ENCODE measurements at places on chromosomes 5 and 9.

DNA sequence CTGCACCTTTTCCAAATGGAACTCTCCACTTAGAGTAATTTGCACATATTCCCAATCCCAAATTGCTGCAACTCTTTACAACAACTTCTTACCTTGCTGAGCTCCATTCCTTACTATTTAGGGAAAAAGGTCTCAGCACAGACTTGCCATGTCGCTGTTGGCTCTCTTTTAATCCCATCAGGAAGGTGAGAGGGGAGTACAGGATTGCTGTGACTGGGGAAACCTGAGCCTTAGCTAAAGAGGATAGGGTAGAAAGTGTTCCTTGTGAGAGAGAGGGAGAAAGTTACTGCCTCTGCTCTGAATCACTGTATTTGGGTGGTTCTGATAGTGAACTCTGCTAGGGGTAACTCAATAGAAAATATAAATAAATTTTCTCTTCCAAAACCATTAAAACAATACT is 43.7 kb upstream of the GABRA1 start:
- DNase-seq: no peak

DNA sequence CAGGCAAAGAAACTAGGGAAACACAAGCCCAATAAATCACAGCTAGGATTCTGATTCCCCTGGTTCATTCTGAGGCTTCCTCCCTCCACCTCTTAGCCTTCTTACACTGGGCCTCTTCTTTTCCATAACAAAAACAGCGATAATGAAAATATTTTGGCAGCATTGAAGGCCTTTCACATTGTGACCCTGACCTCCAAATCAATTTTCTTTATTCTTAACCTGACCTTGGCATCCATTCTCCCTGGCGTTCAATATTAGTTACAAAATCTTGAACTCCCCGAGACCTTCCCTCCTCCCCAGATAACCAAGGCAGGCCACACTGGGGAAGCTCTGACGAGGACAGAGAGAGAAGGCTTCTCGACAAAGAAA is 399.9 kb downstream of the ZSWIM6 start:
- no peak for DNase-seq

DNA sequence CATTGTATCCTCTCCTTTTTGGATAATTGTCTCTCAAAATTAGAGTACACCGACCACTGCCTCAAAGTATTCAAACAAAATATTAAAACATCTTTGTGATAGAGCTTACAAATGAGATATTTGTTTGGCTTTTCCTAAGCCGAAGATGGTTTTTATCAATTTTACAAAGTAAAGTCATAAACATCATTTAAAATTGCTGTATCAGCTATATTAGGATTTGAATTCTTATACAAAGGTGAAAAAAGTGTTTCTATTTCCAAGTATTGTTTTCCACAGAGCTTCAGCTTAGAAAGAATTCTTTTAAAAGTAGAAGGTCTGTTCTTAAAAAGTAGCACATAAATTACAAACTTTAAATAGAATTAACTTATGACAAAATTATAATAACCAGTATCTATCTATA is 116.6 kb upstream of the IFNE start:
- no peak for DNase-seq

DNA sequence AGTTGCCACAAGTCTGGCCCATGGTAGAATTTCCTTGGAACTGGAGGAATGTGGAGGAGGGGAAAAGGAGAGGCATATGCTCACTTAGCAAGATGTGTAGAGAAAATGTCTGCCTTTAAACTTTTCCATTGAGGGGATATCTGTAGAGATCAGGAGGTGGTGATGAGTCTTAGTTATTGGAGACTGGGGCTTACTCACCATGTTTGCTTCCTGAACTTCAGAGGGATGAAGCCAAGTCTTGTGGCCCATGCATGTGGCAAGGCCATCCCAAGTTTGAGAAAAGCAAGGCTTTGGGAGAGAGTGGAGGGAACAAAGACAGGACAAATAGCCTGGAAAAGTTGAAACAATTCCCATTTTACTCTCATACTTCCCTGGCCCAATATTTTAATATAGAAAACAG is 124.5 kb downstream of the GDNF start:
- no peak for DNase-seq

DNA sequence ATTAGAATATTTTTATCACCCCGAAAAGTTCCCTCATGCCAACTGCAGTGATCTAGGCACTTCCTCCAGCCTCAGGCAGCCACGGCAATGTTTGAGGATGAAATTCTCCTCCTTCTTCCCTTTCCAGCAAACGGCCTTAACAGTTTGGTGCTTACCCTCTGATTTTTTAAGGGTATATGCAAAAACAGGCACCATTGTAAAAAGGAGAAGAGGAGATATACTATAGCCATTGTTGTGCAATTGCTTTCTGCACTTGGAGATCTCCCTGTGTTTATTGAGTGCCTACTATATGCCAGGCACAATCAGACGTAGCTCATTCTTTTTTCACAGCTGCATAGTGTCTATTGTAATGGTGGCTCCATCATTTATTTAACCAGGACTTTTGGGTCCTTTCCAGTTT is 29.4 kb downstream of the GSN start:
- DNase-seq: no peak

DNA sequence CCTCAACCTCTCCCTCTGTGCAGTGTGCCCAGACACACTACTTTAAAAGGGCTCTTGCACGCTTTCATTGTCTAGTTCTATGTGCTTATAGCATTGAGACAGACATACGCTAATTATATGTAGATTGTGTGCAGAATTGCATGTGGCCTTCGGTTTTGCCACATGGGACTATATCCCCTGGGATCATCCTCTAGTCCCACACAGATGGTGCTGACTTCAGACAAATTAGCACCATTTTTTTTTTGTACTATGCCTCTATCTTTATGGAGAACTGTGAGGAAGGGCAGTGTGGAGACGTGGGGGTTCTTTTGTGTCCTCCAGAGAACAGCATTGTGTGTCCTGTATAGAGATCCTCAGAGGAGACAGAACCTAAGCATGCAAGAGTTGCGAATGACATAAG is 29.3 kb downstream of the PAPPA start:
- no peak for DNase-seq

DNA sequence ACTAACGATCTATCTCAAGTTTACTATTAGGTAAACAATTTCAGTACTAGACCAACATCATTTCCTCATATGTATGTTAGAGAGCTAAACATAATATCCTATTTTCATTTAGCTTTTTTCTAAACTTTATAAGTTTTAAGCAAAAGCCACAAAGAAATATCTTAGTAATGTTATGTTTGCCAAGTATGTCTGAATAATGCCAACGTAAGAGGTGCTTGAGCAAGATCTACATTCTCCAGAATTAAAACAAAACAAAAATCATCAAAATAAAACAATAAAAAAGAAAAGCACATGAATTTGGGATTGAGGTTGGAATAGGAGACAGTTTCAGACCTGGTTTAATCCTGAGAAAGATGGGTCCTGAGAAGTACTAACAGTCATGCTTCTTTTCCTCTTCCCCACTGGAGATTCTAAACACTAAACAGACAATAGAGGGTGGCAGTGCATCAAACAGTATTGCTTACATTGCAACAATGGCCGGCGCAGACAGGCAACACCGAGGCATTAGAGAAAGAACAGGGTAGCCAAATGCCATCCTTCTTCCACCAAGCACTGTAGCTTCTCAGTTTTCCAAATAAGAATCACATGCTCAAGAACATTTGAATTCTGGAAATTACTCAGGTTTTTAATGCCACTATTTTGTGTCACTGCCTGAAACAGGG is 33.6 kb downstream of the CSNK1A1 start:
- DNase-seq: peak; percentile 33

GRCh38 chr5:35854248-35854647 is 2.4 kb upstream of the IL7R start:
- no peak for DNase-seq

- DNase-seq: no peak
Observed at GRCh38 chr5:60395712-60396329, 304.1 kb downstream of the DEPDC1B start.

DNA sequence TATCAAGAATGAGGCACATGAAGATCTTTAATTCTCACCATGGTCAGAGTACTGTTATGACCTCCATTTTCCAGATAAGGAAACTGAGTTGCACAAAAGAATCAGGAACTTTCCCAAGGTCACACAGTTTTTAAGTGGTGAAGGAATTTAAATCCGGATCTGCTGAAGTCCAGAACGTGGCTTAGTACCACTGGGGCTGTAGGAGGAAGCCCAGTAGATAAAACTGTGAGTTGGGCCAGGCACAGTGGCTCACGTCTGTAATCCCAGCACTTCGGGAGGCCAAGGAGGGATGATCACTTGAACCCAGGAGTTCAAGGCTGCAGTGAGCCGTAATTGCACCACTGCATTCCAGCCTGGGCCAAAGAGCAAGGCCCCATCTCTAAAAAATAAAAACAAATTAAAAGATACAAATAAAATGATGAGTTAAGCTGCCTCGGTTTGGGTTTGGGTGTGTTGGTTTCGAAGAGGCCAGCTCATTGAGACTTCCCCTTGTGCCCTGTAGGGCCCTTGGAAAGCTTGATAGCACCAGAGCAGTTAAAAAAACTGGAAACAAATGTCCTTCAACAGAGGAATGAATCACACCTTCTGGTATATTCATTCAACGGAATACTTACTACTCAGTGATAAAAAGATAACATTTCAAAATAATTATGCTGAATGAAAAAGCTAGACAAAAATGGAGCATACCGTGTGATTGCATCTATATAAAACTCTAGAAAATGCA is 20.1 kb downstream of the ATOX1 start:
- no peak for DNase-seq

GRCh38 chr5:79878721-79879336 is 112.2 kb downstream of the MTX3 start:
- DNase-seq: no peak

- no peak for DNase-seq
Observed at GRCh38 chr5:68960456-68960855, 133.4 kb upstream of the SLC30A5 start.

DNA sequence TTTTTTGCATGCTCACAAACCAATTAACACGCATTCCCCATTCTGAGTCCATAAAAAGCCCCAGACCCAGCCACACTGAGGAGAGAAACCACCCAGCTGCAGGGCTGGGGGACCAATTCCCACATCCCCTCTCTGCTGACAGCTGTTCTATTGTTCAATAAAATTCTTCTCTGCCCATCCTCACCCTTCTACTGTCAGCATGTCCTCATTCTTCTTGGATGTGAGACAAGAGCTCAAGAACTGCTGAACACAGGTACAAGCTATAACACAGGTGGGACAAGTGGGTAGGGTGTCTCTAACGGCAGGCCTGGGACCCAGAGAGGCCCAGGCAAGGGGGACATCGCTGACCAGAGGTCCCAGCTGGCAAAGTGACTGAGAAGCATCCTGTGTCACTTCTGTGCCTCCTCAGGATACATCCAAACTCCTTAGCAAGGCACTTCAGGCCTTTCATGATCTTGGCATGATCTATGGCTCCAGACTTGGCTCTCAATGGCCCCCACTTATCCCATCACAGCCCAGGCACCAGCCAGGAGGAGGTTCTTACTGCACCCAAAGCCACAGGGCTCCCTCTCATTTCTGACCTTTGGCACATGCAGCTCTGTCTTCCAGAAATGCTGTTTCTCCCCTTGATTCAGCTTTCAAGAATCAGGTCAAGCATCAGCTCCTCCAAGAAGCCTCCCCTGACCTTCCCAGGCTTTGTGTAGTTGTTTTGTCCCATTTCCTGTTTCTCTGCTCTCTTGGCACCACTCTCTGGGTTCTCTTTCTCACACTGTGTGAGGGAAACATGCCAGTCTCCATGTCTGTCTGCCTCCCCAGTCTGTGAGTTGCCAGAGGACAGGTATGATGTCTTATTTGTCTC is 7.3 kb upstream of the ALDH1B1 start:
- no peak for DNase-seq

DNA sequence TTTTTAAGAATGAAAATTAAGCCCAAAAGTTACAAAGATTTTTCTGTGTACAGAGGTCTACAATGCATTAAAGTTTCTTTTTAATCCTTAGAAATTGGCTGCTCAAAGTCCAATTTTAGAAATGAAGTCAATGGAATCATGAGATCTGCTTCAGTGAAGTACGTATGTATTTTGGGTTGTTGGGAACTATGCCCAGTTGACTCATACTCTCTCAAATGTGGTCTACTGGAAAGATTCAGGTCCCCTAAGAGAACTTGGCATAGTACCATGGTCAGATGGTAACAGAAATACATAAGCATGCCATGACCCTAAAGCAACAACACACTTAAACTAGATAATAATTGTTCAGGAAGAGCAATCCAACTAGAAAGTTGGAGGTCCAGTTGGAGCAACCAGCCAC is 23.0 kb downstream of the FBLL1 start:
- DNase-seq: no peak

DNA sequence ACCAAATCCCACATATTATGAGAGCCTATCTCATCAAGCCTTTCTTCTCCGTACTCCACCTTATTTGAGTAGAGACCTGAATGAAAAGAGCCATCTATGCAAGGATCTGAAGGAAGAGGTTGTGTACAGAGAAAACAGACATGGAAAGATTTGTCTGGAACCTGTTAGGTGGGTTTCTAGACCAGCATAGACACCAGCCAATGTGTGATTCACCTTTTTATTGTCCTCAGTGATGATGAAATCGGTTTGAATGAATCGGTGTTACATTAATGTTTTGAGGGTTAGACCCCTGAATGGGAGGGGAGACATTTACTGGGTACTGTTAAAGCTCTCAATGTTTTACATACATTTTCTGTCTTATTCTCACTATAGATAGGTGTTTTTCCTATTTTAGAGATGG is 223.6 kb downstream of the NMUR2 start:
- no peak for DNase-seq

GRCh38 chr5:81524015-81524414 is 130.1 kb upstream of the ACOT12 start:
- no peak for DNase-seq

GRCh38 chr9:114430457-114430856 is 42.7 kb upstream of the AKNA start:
- peak; percentile 84 for DNase-seq
